ENCODE measurements at places on chromosomes 16 and 17. TPM values are rescaled to one million over a fixed set of nuclear protein-coding genes. Genes with fewer than 3 reads are reported as not detected.

Gene ZFP3
- 1.5 TPM for polyA plus RNA-seq

Gene AATK
- 1.2 TPM for polyA plus RNA-seq

Gene LDHD
- polyA plus RNA-seq = 11.8 TPM

Gene RAB26
- 4.7 TPM for polyA plus RNA-seq

Gene VWA3A
- 0.01 TPM for polyA plus RNA-seq

Gene C17orf107
- polyA plus RNA-seq = 0.71 TPM

Gene NPB
- 0.49 TPM for polyA plus RNA-seq

Gene KCNH6
- not detected for polyA plus RNA-seq

Gene WNT3
- 1.4 TPM for polyA plus RNA-seq

Gene ARHGAP27
- polyA plus RNA-seq = 100.0 TPM

Gene KRTAP3-2
- 1.8 TPM for polyA plus RNA-seq

Gene SHISA9
- polyA plus RNA-seq = 0.07 TPM

Gene SLC16A5
- 8.7 TPM for polyA plus RNA-seq

Gene DHRS7C
- polyA plus RNA-seq = 0.05 TPM

Gene NTN1
- 12.3 TPM for polyA plus RNA-seq

Gene OTOP2
- polyA plus RNA-seq = 0.77 TPM

Gene KANSL1
- polyA plus RNA-seq = 14.6 TPM

Gene MRPS7
- polyA plus RNA-seq = 44.8 TPM

Gene PABPN1L
- polyA plus RNA-seq = 0.14 TPM

Gene CDH5
- 2.8 TPM for polyA plus RNA-seq

Gene NRN1L
- polyA plus RNA-seq = 1.5 TPM

Gene TPSD1
- polyA plus RNA-seq = 0.83 TPM

Gene CAMKK1
- 4.9 TPM for polyA plus RNA-seq

Gene KRT25
- not detected for polyA plus RNA-seq

Gene WFIKKN1
- polyA plus RNA-seq = 1.5 TPM

Gene HSBP1
- 46.2 TPM for polyA plus RNA-seq

Gene SLC9A5
- 0.43 TPM for polyA plus RNA-seq

Gene PLCD3
- polyA plus RNA-seq = 34.2 TPM

Gene CRYM
- 9.8 TPM for polyA plus RNA-seq

Gene CCL3
- 0.89 TPM for polyA plus RNA-seq

Gene ZC3H18
- polyA plus RNA-seq = 19.1 TPM

Gene HASPIN
- 0.41 TPM for polyA plus RNA-seq

Gene KIFC3
- polyA plus RNA-seq = 21.9 TPM

Gene TEX14
- polyA plus RNA-seq = 0.02 TPM

Gene STH
- not detected for polyA plus RNA-seq

Gene FASN
- 95.9 TPM for polyA plus RNA-seq

Gene INCA1
- polyA plus RNA-seq = 0.67 TPM

Gene GRIN2C
- polyA plus RNA-seq = 0.08 TPM

Gene EME2
- polyA plus RNA-seq = 23.0 TPM

Gene PARD6A
- polyA plus RNA-seq = 1.2 TPM

Gene SPNS2
- polyA plus RNA-seq = 95.3 TPM

Gene KRTAP4-9
- polyA plus RNA-seq = not detected

Gene SPATA2L
- 6.5 TPM for polyA plus RNA-seq

Gene DNASE1L2
- polyA plus RNA-seq = 0.41 TPM
